SK-MEL-5 (cell line): ENCODE measurements at places on chromosomes 3 and 15. TPM values are rescaled to one million over a fixed set of nuclear protein-coding genes. Genes with fewer than 3 reads are reported as not detected.

ISLR gene
- total RNA-seq = not detected in 2 replicates

PLSCR1 gene
- 355 and 367 TPM in 2 replicates for total RNA-seq

NEK11 gene
- 1.6 and 1.8 TPM in 2 replicates for total RNA-seq

ANKRD63 gene
- total RNA-seq = 0.16 and 0.29 TPM in 2 replicates

ALDH1A2 gene
- total RNA-seq = 0.18 TPM in 1 of 2 replicates, not detected in the other

SH2D7 gene
- not detected in 2 replicates for total RNA-seq

NOX5 gene
- total RNA-seq = 4.0 TPM in 2 replicates

CSPG5 gene
- 3.8 and 4.3 TPM in 2 replicates for total RNA-seq
